Suprapubic skin (tissue), 4 donors: ENCODE measurements at places on chromosomes 5 and 9.

- DNase-seq, result peak; percentile 59
Measured at GRCh38 chr5:125348221-125348692, 601.8 kb upstream of the ZNF608 start.

DNA sequence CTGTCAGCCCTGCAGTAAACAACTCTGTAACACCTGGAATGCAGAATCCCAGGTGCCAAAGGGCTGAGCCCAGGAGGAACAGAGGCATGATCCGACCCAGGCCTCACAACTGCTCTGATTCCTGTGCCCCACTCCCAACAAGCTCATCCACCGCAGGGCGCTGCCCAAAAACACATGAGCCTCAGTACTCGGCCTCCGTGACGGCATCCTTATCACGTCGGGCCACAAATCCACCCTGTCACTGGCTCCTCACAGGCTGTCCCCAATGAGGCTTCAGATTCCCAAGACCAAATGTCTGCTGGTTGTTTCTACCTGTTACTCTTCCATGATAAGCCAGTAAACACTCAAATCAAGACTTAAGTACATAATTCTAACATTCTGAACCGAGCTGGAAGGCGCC, 15.2 kb downstream of the QSOX2 start:
- no peak for DNase-seq

- no peak for DNase-seq
Measured at GRCh38 chr5:149778303-149779123, 48.4 kb downstream of the PPARGC1B start.

- no peak for DNase-seq
Measured at GRCh38 chr5:101580591-101580990, 677.5 kb upstream of the ST8SIA4 start.

GRCh38 chr9:69425136-69425801, 100.3 kb downstream of the ENTREP1 start:
- no peak for DNase-seq

DNA sequence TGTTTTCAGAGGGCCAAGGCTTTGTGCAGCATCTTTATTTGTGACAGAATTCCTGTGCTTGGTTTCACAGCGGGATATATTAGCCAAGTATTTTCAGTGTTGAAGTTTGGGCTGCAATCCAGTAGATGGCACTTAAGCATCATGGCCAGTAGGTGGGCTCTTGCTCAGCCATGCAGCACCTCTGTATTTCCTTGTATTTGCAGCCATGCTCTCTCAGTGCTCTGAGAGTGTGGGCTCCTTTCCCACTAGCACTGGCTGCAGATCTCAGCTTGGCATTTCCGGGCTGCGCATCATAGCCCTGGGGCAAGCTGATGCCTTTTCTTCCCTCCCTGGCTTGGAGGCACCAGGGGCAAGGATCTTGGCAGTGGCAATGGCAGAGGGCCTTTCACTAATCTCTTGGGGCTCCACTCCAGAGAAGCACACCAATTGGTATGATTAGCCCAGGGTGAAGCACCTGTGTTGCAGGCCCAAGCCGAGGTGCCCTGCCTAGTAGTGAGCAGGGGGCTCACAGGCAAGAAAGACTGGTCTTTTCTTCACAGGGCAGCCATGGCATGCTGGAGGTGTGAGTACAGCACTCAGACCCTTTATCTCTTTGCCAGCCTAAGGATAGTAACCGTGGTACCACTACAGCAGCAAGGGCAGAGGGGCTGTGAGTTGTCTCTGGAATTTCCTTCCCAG, 48.3 kb downstream of the SLCO6A1 start:
- no peak for DNase-seq

- DNase-seq, result no peak
Measured at GRCh38 chr5:164354139-164354751, 848.8 kb downstream of the MAT2B start.

DNA sequence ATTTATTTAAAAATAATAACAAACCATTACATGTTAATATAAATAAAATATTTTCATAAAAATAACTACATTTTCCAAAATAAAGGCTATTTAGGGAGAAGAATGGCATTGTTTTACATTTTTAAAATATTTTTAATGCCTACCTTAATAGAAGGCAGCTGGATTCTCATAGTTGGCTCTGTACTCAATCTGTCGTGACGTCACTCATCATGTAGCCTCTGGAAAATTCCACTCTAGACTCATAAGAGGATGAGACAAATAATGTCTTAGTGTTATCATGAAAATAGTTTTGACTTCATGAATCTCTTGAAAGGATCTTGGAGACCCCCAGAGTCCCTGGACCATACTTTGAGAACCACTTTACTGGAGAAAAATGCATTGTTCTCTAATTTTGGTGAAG, 93.1 kb downstream of the NXNL2 start:
- DNase-seq, result no peak

GRCh38 chr5:89930591-89931392, 478.8 kb downstream of the CETN3 start:
- no peak for DNase-seq

DNA sequence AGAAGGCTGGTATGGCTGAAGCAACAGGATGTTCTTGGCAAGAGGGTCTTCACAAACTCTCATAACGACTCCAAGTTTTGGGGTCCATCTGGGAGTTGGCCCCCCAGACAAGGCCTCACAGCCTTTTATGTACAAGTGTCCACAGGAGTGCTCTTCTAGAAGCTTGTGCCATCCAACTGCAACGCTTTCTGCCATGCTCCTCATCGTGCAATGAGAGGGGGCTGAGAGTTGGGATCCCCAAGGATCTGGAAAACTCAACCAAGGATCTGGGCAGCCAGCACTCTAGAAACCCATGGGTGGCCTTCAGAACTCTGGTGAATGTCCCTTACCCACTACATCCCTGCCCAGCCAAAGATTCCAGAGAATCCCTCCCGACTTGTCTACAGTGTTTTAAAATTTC, 8.5 kb upstream of the AMBP start:
- no peak for DNase-seq

GRCh38 chr9:4192450-4192849, 107.4 kb downstream of the GLIS3 start:
- DNase-seq, result no peak

- no peak for DNase-seq
Measured at GRCh38 chr5:145937432-145938250, 1.3 kb downstream of the SH3RF2 start.

- peak; percentile 43 for DNase-seq
Measured at GRCh38 chr9:113569472-113570060, 106.0 kb downstream of the RGS3 start.

- no peak for DNase-seq
Measured at GRCh38 chr9:14366076-14366475, 52.1 kb upstream of the NFIB start.

DNA sequence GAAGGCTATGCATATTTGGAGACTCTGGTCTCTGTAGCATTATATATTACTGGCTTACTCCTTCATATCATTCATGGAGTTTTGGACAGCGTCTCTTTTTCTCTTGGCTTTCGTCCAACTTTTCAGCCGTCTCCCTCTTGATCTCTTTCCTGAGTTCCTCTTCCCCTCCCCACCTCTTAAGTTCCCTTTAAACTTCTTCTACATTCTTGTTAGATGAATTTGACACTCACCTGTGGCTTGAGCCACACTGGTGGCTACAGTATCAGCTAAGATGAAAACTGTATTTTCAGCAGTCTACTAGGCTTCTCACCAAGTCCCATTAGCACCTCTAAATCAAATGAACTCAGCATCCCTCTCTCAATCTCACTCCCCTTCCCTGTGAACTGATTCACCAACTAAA, 128.1 kb downstream of the STARD4 start:
- no peak for DNase-seq
